ENCODE measurements at places on chromosomes 5 and 9. TPM values are rescaled to one million over a fixed set of nuclear protein-coding genes. Genes with fewer than 3 reads are reported as not detected.

The TAF11L5 gene
- total RNA-seq = not detected

The TUSC1 gene
- total RNA-seq = 0.44 TPM

The IFNA4 gene
- total RNA-seq = not detected

The IFNK gene
- total RNA-seq = not detected

The SPATA9 gene
- total RNA-seq = 0.57 TPM

The LTC4S gene
- total RNA-seq = 0.88 TPM

The LCN10 gene
- total RNA-seq = not detected

The ZNG1F gene
- 5.6 TPM for total RNA-seq

The BTNL3 gene
- total RNA-seq = not detected

The CCL28 gene
- 4.2 TPM for total RNA-seq

The SURF4 gene
- 449 TPM for total RNA-seq

The HRH2 gene
- 0.14 TPM for total RNA-seq

The TAF11L10 gene
- total RNA-seq = not detected
